ENCODE measurements at places on chromosomes 2 and 18.
A peak's percentile ranks its signal among the peaks of the same experiment; 100 is the strongest.

GRCh38 chr2:48540237-48540935, 10.4 kb downstream of the STON1 start:
- no peak for DNase-seq

DNA sequence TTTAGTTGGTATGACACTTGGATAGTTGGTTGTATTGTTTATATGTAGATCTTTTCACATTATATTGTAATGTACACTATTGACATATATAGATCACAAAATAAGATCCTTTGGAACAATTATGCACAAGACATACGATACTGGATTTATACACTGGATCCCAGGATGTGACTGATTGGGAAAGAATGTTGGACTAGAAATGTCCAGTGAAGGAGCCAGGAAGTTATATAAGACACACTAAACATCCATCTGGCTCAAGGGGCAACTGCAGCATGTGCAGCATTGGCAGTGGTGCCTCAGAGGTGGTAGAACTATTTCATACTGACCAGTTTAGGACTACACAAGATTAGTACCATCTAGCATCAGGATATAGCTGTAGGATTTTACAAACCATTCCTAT, 104.9 kb downstream of the TRABD2A start:
- DNase-seq = no peak

DNA sequence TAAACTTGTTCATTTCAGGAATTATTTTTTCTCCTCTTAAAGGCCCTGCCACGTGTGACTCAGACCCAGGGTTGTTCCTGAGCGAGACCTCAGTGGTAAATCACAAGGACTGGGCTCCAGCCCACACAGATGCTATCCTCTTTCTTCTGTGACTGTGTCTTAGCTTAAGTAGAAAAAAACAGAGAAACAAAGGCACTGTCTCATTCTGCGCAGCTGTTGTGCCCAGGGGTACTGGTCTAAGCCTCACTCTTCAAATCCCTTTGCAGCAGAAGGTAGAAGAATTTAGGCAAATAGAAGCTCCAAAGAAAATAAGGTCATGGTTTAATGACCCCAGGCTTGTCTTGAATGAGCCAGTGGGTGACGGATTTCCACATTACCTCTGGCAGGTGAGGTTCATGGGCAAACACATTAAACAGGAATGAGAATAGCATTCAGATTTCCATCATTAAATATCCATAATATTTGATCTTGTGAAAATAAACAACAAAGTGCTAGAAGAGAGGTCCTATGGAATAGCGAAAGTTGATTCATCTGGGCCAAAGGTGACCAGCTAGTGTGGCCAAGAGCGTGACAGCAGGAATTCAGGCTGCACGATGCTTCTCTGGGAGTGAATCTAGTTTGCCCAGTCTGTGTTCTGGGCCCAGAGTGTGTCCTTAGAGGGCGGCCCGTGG, 63.3 kb downstream of the LIPG start:
- DNase-seq = no peak

- DNase-seq = peak; percentile 37
Measured at GRCh38 chr2:144597894-144598593, 78.1 kb upstream of the ZEB2 start.

DNA sequence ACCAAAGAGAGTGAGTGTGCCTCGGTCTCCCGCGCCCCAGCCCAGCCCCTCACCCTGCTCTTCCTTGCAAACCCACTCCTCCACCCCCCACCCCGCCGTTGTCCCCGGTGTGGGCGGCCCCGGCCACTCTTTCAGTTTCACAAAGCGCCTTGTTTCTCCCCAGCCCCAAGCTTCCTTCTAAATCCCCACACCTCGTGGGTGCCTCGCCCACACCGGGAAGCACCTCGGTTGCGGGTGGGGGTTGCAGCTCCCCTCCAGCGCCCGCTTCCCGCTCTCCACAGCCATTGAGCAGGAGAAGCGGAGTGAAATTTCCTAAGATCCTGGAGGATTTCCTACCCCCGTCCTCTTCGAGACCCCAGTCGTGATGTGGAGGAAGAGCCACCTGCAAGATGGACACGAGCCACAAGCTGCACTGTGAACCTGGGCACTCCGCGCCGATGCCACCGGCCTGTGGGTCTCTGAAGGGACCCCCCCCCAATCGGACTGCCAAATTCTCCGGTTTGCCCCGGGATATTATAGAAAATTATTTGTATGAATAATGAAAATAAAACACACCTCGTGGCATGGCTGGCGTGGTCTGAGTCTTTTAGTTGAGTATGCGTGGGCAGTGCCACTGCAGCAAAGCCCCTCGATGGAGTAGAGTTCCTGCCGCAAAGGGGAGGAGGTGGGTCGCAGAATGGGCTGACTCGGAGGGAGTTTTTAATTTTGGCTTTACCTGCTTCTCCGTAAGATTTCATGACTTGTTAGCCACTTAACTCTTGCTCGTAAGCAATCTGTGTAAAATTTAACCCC, 848 bp downstream of the TMSB10 start:
- DNase-seq = peak; percentile 54
